ENCODE measurements at places on chromosomes 3 and 15.

DNA sequence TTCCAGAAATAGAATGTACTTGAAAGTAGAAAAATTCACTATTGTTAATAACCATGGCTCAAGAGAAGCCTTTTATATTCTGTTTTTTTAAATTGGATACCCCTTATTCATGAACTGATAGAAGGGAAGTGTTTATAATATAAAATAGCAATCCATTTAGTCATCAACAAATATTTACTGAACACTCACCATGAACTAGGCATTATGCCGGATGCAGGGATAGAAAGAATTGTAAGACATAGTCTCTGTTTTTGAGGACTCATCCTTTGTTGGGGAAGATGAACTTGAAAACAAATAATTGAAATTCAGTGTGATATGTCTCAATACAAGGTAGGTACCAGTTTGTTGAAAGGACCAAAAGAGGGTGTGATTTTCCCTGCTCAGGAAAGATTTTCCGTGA lies 160.9 kb upstream of the SATB1 start:
- DNase-seq = no peak

- no peak for DNase-seq
Measured at GRCh38 chr3:59268170-59268569, 218.3 kb upstream of the CFAP20DC start.

- DNase-seq = no peak
Measured at GRCh38 chr3:88410259-88410658, 260.5 kb downstream of the C3orf38 start.

DNA sequence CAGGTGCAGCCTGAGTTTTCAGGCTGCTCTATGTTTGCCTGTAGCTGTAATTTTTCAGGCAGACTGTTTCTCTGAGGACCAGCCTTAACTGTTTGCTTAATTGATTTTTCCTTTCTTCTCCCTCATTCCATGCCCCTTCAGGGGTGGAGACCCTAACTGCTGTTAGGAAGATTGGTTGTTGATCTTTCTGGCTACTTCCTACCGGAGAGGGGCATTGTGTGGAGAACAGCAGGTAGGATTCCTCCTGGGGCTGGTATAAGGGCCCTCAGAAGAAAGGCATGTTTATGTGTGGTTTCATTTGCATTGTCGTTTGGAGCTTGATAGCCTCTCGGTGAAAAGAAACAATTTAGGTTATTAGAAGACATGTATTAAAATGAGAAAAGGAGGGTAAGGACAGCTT lies 56.9 kb upstream of the GOLGA6L2 start:
- peak; percentile 84 for DNase-seq

GRCh38 chr15:73078722-73079121 lies 26.5 kb downstream of the NEO1 start:
- no peak for DNase-seq

- DNase-seq = no peak
Measured at GRCh38 chr3:126498461-126498860, 19.1 kb downstream of the UROC1 start.

GRCh38 chr3:16828815-16829214 lies 55.9 kb upstream of the PLCL2 start:
- DNase-seq = peak; percentile 70

DNA sequence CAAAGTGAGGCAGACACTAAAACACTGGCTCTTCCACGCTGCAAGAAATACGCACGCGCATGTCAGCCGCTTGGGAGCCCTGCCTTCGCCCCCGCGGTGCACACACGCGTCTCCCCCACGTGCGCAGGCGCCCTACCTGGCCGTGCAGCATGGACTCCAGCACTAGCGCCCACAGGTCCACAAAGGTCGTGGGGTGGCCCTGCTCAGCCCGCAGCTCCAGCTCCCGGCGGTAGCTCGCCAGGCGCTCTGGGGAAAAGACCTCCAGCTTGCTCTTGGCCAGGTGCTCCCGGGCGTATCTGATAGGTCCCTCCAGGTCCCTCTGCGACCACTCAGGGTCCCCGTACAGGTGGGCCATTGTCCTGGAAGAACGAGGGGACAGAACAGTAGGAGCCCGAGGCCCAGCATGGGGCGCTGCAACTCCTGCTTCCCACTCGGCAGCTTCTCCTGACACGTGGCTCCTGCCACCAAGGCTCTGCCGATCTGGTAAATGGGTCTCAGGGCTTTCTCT lies 14.9 kb downstream of the PLA2G4D start:
- DNase-seq = peak; percentile 54

DNA sequence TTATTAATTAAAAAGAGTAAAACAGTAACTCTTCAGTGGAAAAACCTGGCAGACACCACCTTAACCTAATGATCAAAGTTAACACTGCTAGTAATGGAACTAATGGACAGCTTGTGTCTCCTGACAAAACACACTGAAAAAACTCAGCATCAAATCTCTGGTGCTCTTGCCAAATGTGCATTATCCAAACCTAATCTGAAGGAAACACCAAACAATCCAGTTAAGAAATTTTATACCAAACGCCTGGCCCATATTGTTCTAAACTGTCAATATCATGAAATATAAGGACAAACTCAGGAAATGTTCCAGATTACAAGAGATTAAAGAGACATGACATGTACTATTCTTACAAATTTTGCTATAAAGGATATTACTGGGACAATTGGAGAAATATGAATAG lies 10.4 kb downstream of the RSL24D1 start:
- no peak for DNase-seq

DNA sequence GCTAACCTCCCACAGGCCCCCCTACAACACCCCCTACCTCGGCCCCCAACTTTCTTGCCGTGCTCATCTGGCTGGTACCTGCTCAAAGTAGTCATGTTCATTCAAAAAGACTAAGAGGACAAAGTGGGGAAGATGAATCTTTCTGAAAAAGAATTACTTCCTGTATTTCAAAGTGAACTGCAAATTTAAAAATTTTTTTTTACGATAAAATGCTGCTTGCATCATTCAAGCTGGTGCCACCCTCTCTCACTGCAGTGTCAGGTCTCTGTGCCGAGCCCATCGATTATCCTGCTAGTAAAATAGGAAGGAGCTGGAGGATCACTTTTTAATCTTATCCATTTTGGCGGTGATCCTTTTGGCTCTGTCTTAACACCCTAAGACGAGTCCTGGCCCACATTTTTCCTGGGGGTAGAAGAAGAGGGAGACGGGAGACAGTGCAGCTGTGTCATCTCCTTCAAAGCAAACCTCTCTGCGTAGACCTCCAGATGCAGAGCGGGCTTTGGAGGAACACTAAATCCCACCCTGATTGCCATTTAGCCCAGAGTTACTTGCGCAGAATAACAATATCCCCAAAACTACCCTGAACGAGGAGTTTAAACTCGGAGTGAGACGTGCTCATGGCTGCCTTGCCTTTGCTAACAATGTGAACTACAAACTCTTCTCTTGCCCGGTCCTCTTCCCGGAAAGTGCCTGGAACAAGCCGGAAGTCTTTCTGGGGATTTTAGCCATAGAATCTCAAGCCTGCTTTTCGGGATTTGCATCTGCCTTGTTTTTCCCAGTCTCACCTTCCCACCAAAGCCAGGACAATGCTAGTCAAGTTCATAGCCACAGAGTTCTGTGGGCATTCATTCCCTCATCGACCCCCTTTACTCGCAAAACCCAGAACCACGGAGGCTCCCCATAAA lies 66.2 kb upstream of the CGNL1 start:
- DNase-seq = no peak

DNA sequence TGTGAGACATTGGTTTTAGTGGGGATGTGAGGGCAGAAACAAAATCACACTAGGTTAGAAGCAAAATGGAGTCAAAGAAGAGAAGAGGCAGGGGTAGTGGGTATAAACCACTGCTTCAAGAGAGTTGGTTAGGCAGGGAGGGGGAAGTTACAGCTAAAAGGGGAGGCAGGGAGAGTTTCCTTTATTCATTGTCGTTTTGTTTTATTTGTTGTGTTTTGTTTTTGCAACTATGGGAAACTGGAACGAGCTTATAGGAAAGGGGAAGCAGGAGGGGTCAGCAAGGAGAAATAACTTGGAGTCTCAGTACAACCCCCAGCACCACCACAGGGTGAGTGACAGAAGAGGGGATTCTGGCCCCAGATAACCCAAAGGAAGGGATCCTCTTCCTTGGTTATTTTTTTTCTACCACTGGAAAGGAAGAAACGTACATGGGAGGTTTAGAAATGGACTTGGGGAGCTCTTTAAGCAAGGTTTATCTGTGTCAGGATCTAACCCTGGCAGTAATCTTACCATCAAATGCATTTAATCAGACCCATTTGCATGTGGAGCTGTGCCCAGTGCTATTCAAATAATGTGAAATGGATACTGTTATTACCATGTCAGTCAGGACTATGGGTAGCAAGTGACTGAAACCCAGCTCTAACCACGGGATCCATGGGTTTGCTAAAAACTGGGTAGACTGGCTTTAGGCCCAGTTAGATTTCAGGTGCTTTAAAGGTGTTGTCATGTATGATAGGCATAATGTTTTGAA lies 68.7 kb downstream of the CCNL1 start:
- DNase-seq = no peak

GRCh38 chr3:36557021-36557707 lies 176.9 kb downstream of the STAC start:
- no peak for DNase-seq

DNA sequence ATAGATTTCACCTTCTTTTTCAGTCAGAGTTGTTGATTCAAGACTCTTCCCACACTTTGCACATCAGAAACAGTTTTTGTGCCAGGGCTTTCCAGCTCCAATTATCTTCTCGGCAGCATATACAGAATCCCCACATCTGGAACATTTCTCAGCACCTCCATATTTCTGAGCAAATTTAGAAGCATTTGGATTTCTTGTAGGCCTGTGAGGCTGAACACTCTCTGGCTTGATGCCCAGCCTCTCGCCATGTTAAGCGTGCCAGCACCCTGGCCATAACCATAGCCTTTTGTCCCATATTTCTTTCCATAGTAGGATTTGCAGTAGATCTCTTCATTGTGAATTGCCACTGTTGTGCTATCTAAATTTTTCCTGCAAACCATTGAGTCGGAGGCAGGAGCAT lies 28.3 kb downstream of the CD80 start:
- DNase-seq = no peak

DNA sequence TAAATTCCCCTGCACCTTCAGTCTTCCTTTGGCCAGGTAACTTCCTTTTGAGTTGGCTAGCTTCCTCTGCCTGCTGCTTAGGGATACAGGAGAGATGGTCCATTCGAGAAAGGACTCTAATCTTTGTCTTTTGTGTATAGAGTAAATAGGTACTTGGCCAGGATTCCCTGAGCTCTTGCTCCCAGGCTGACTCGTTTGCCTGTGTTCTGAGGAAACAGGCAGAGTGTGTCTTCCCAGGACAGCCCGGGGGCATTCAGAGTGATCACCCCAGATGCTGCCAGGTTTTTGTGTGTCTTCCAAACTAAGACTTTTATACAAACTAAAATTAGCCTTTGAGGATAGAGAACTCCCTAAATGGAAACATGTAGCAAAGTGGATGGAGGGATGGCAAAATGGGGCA lies 39.5 kb downstream of the TMEM108 start:
- peak; percentile 47 for DNase-seq

DNA sequence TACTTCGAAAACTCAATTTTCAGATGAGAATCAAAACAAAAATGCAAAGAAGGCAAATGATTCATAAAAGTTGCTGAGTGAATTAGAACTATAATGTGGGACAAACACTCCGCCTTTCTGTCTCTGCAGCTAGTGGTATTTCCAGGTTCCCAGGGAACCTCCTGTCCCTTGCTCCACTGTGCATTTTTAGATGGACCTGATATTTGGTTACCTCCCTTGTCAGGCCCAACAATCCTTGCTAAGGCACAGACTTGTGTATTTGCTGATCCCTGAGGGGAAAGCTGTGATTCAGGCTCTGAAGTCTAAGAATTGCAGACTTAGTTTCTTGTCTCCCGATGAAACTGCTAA lies 162.7 kb downstream of the LPP start:
- DNase-seq = no peak

- no peak for DNase-seq
Measured at GRCh38 chr3:28982906-28983305, 298.0 kb upstream of the RBMS3 start.

- DNase-seq = peak; percentile 79
Measured at GRCh38 chr3:126654571-126655383, at the start of gene TXNRD3. Gene TXNRD3, minus strand, starts transcription at chr3:126655124.

DNA sequence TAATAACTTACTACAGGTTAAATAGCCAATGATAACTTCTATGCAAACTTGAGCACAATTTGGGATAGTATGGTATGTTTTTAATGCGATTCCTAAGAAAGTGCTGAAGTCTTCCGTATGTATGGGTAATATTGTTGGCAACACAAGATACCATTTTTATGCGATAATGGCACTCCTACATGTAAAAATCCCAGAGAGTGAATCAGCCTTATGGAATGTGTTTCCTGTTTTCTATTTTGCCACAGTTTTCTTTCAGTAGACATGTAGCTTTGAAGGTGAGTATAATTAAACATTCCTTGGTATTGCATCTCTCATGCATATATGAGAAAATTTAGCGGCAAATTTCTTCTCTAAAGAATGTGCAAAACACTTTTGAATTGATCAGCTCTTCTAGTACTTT lies 396.8 kb upstream of the AZI2 start:
- no peak for DNase-seq

- no peak for DNase-seq
Measured at GRCh38 chr15:93826790-93827189, 404.6 kb upstream of the MCTP2 start.

DNA sequence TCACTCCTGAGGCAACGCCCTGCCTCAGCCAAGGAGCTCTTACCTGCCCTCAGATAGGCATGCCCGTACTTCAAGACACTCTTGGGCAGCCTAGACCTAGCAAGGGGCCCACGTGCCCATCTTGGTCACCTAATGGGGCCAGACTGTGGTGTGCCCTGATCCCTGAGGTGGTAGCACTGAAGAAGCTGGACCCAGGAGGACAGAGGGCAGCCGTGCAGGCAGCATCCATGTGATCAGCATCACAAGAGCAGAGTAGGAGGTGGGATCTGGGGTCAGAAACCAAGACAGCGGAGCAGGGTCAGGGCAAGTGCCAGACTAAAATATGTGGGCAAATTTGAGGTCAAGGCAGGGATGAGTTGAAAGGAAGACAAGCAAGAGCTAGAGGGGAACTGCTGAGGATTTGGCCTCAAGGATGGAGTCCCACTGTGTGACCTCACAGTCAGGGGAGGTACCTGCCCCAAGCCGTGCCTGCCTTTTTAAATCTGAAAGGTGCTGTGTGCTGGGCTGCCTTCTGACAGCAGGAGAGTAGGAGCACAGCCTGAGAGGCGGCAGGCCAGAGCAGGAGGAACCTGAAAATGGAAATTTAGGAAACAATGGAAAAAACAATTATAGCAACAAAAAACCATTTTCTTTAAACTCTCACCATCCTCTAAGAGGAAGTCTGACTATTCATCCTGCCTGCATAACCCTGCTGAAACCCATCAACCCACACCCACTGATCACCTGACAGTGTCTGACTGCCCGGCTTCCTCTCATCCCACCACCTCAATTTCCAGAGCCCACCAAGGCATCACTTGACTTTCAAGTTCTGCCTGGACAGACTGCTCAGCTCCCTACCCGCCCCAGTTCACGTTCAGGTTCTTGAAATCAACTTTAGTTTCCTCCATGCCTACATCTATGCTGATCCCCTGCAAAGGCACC lies 7.3 kb downstream of the ZBTB38 start:
- no peak for DNase-seq

GRCh38 chr15:51706291-51706690 lies 25.0 kb downstream of the SCG3 start:
- peak; percentile 28 for DNase-seq
